ENCODE measurements at places on chromosomes 12 and 14.
A peak's percentile ranks its signal among the peaks of the same experiment; 100 is the strongest.

- DNase-seq = no peak
These were observed 10.2 kb upstream of the BHLHE41 start for GRCh38 chr12:26135010-26135420.

DNA sequence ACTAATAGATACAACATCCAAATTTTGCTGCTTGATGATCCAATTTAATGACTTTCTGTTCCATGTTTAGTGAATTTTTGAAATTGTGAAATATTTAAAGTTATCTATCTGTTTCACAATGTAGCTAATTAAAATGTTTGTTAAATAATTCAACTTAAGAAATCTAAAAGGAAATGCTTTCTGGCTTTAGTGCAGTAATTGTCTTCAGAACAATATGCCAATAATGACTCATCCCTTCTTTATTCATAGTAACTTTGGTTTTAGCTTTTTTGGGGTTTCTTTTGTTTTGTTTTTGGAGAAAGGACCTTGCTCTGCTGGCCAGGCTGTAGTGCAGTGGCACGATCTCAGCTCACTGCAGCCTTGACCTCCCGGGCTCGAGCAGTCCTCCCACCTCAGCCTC lies 479.2 kb upstream of the RGS6 start:
- peak; percentile 30 for DNase-seq

DNA sequence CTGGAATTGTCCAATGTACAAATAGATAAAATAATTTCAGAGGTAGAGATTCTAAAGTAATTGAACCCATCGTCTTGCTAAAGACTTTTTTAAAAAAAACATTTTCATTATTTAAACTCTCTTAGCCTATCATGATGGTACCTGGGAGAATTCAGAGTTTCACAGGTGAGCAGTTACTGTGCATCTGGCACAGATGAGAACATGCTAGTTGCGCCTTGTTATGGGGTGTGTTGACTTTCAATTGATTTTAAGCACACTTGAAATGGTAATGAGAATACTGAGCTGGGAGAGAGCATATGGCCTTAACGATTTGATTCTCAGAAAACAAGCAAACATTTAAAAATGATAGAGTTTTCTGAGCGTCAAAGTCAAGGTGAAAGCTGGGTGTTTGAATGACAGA lies 66.6 kb downstream of the FLRT2 start:
- DNase-seq = no peak

DNA sequence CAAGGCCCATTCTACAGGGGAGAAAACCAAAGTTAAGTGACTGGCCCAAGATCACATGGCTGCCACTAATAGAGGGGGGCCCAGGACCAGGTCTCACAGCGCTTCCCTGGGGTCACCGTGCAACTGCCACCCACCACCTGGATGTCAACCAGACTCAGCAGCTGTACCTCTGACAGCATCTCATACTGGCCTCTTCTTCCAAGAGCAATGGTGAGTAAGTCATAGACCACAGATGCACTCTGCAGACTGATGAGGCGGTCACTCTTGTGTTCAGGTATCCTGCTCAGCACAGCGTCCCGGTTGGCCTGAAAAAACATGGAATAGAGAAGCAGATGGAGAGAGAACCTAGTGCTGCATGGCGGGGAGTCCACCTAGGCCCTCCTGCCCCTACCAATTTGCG lies 139.9 kb downstream of the TTC7B start:
- no peak for DNase-seq

Measured in AG08395 (cell line).